ENCODE measurements at places on chromosomes 7 and 10.

GRCh38 chr7:106281585-106282318 lies 3.0 kb downstream of the NAMPT start:
- no peak for DNase-seq

DNA sequence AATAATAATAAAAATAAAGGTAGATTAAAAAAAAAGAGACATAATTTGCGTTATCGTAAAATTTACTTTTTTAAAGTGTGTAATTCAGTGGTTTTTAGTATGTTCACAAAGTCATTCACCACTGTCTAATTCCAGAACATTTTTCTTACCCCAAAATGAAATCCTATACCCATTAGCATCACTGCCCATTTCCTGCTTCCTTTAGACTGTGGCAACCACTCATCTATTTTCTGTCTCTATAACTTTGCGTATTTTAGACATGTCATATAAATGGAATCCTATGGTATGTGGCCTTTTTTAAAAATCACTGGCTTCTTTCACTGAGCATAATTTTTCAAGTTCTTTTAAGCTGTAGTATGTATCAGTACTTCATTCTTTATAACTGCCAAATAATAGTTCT lies 53.6 kb downstream of the KAT6B start:
- no peak for DNase-seq

DNA sequence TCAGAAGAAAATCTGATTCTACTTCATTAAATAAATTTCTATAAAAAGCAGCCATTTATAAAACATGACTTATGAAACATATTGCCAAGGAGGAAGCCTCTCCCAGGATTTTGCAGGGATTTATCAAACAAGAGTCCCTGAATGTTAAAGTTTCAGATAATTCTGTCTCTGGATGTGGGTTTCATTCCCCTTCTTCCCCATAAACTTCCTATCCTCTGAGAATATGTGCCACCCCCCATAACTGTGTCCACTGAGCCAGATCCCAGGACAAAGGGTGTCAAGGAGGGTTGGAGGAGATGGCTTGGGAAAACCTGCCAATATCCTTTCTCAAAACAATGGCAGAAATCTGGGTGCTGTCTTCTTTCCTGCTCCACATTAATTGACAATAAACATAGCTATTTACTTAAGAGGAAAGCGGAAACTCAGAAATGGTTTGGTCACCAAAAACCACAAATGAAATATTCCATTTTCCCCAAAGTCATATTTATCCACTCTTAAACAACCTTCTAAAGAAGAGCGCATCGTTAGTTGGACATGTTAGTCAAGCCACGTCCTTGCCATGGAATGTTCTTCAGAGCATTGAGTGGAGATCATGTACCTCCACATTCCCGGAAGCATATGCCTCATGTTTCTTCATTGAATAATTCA lies 54.3 kb upstream of the AKR1E2 start:
- DNase-seq, result no peak

GRCh38 chr10:381346-381745 lies 246.1 kb downstream of the ZMYND11 start:
- DNase-seq, result no peak

DNA sequence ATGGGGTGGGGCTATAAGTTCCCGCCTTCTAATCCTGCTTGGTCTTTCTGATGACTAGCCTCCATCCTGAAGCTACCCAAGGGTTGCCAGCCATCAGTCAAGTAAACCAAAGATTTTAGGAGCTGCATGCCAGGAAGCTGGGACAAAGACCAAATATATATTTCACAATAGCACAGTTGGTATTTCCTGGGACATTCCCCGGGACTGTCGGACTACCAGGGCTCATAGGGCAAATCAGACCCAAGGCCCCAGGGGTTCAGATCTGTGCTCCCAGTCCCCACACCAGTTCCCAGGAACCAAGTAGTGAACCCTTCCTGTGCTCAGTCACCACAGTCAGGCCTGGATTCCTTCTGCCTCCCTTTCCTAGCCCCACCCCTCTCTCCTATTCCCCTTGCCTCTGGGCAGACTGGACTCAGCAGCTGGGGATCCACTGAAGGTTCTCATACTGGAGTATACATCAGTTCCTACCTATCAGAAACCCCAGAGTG lies 5.7 kb upstream of the CXCL12 start:
- DNase-seq, result no peak
